ENCODE measurements at places on chromosomes 13 and 19.

DNA sequence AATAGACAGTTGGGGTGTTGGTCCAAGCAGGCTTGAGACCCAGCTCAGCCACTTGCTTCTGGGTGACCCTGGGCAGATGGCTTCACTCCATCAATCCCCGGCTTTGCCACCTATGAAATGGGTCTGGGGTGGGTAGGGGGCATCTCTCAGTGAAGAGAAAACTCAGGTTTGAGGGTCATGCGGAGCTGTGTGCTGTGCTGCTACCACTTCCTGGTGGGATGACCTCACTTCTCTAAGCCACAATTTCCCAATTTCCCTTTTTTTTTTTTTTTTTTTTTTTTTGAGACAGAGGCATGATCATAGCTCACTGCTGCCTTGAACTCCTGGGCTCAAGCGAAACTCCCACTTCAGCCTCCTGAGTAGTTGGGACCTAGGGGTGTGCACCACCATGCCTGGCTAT lies 4.6 kb upstream of the PLAUR start:
- DNase-seq: peak; percentile 67

DNA sequence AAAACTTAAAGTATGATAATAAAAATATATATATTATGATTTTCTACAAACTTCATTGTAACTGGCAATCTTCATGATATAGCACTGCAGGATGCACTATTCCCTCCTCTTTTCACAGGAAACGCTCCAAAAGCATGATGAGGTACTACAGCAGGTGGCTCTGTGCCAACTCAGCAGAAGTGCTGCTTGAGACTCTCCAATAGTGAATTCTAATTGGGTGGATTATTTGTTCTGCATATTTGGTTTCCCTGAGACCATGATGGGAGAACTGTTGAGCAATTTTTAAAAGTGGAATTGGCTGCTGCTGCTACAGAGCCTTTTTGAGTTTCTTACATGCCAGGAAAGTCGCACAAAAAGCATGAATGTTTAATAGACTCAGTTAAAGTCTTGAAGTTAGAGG lies 1782.4 kb upstream of the PCDH20 start:
- DNase-seq: no peak

DNA sequence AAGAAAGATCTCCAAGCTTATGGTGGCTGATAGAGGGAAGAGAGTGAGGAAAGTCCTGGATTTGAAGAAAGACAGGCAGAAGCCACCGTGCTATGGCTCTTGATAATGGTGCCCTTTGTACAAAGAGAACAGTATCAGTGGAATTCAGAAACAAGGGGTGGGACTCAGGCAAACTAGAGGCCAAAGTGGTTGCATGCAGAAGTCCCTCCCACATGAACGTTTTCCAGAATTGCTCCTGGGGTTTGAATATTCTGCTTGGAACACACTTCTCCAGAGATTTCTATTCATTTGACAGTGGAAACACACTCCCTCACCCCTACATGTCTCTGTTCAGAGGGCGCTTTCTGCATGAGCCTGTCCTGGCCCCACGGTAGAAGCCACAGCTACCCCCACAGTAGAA lies 10.1 kb upstream of the MBNL2 start:
- no peak for DNase-seq

DNA sequence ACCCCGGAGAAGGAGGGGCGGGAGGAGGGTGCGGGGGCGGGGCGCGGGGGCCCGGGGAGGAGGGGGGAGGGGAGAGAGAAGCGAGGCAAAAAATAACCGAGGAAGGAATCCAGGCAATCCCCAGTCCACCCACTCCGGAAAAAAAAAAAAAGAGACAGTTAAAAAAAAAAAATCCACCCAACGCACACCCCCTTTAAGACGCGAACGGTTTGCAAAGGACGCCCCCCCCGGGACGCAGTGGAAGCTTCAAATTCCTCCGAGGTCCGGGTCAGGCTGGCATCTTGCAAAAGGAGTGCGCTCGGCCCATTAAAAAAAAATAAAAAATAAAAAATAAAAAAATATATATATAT lies at the start of gene CACNA1A:
Gene CACNA1A, minus strand, starts transcription at position 9 of the 350 bp plus-strand sequence. CDS start 255 bp downstream, outside the sequence.
- peak; percentile 7 for DNase-seq

GRCh38 chr19:5713228-5713627 lies 6.7 kb downstream of the LONP1 start:
- DNase-seq: no peak

- no peak for DNase-seq
Observed at GRCh38 chr13:77000475-77000874, 8.6 kb downstream of the CLN5 start.

- DNase-seq: no peak
Observed at GRCh38 chr19:49861541-49862378, 5.6 kb downstream of the PNKP start.

- DNase-seq: peak; percentile 78
Observed at GRCh38 chr19:51138549-51138979, 3.5 kb upstream of the SIGLEC7 start.

- DNase-seq: no peak
Observed at GRCh38 chr13:34152996-34153395, 335.0 kb downstream of the RFC3 start.

- DNase-seq: no peak
Observed at GRCh38 chr13:113845723-113846635, 17.9 kb downstream of the GAS6 start.

Data from hematopoietic multipotent progenitor cell treated with erythropoietin and hydrocortisone succinate and interleukin-3 and kit ligand, for 4 days (in vitro differentiated cells).